Stimulated activated CD4-positive, alpha-beta T cell treated with anti-CD3 and anti-CD28 coated beads, Interleukin-4, amount 100 ng/mL, for 48 hours (primary cell): ENCODE measurements at places on chromosomes 3 and 15.

GRCh38 chr3:118781839-118782238, 252.8 kb downstream of the IGSF11 start:
- no peak for DNase-seq

DNA sequence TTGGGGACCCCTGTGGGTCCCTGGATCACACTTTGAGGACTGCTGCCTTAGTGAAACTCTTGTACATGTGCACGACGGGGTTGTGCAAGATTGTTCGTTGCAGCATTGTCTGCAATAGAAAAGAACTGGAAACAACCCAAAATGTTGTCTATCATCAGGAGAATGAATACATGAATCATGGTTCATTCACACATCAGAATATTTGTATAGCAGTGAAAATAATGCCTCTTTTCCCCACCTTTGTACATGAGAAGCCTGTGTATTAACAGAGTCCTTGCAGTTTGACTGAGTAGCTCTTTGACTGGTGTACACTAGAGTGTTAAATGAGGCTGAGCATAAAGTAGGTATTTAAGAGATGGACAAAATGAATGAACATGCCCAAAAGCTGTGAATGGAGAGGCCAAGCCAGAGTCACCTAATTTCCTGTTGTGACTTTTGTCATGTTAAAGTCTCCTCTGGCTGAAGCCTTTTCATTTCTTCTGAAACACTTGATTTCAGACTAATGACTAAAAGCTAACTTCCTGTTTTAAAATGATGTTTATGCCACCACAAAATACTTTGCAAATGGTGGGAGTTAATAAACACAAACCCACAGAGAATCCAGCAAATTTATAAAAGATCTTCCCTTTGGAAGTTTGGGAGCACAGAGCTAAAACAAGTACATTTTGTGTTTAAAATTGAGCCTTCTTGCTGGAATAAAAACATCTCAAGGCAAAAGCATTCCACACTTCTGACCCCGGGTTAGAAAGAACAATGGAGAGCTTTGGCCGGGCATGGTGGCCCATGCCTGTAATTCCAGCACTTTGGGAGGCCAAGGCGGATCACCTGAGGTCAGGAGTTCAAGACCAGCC, 20.6 kb upstream of the USP3 start:
- no peak for DNase-seq

DNA sequence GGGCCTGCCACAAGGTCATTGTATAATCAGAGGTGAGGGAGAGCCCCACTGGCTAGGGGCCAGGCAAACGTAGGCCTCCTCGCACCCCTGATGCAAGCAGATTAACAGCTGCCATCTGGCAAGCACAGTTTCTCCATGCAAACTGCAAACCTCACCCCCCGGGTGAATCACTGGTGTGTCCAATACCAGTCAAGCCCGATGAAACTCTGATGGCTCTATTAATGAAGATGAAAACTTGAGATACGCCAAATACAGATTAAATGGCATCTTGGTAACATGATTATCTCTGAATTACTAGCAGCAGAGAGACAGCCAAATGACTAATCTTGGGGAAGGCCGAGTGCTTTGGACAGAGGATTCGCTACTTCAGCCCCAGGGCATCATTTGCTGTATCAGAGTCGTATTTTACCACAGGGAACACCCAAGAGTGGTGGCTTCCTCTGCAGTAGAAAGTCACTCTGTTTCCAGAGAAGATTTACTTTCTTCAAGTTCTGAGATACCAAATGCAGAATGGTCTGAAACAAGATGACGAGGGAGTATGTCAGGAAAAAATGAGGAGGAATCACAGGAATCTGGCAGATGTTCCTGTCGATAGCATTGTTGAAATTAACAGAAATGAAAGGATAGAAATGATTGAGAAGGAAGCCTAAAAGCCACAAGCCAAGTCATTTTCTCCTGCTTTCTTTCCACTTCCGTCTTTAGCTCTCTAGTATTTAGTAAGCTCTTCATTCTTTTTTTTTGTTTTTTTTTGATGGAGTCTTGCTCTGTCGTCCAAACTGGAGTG, 96.2 kb upstream of the NR2F2 start:
- DNase-seq: no peak

DNA sequence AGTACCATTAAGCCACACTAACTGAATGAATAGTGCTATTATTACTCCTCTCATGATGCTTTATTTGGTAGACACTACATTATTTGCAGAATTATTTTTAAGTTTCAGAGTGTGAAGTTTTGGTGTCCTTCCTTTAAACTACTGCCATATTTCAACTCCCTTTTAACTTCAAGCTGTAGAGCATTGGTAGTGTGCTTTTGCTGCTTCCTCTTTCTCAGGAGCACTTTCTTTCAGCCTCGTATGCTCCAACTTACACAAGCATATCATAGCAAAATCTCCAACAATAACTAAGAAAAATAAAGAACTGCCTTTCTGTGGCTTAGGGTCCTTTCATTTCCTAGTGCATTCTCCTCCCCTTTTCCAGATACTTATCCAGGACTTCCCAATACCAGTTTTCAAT, 476.4 kb upstream of the AGTR1 start:
- no peak for DNase-seq

DNA sequence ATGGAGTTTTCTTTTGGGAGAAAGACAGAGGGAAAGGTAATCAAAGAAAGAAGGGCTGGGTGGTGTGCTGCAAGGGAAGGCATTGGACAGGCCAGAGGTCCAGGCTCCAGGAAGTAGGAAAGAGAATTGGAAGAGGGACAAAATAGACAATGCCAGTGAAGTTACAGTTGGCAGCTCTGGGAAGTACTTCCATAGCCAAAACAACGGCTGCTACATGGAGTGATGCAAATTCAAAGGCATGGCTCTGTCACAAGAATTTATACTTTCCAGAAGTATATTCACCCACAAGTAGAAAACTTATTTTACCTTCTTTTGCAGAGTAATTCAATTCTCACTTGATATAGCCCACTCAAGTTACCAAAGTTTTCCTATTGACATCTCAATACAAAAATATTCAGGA, 191.5 kb downstream of the TNIK start:
- no peak for DNase-seq

DNA sequence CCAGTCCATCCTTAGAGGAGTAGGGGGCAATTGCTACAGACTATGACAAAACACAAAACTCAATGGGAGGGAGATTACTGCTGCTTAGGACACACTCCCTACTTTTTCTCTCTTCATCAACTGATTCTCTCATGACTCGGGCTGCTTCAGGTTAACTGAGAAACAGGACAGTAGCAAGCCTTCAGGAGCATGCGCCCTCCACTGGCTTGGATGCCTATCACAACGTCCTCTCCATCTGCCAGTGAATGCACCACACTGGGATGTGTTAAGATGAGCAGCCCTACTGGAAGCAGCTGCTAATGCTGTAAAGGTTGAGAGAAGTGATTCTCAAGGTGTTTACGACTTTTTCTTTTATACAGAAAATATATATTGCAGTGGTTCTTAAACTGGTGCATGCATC, 542.3 kb downstream of the EDEM1 start:
- no peak for DNase-seq
